ENCODE measurements at places on chromosomes 5 and 9.

DNA sequence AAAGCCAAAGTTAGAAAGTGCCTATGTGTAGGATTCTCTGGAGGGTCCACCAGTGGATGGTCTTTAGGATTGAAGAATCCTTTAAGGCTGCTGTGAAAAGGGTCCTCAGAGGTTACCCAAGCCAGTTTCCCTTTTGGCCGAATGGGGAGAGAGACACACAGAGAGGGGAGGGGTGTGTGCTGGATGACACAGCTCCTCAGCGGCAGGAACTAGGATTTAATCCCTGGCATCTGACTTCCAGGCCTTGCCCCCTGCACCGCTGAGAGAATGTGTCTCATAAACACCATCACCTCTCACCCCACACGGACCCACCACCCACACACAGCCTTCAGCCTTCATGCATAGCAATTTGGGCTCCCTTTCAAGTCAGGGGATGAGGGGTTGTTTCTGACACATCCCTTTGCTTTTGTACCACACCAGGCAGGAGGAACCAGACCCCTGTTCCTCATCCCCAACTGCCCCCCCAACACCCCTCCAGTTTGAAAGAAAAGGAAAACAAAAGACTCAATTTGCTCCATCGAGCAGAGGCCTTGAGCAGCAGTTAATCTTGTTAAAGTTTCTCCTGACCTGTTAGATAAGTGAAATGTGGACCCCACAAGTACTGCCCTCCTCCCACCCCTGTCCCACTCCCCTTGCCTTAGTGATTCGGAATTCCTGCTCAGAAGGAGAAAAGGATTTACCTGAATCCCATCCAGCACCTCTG lies 4.0 kb downstream of the PAPPA start:
- peak; percentile 65 for DNase-seq

- DNase-seq = no peak
These were observed 8.7 kb downstream of the APTX start for GRCh38 chr9:32992595-32993238.

- no peak for DNase-seq
These were observed 58.1 kb upstream of the CDKN2B start for GRCh38 chr9:22067196-22067595.

DNA sequence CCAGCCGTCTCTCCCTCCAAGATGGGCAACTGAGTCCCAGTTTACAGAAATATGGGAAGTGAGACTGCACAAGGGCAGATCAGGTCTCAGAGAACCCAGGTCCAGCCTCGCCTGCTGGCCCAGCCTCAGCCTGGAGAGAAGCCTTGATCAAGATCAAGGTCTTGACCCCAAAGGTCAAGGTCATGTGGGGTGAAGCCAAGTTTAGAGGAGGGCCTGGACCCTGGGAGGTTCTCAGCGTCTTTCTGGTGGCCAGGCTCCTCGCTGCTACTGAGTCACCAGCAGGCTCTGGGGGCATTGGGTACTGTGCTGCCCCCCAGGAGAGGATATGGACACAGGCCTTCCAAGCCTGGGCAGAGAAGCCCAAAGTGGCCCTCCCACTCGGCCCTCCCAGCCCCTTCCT lies 8.8 kb downstream of the IPPK start:
- no peak for DNase-seq

DNA sequence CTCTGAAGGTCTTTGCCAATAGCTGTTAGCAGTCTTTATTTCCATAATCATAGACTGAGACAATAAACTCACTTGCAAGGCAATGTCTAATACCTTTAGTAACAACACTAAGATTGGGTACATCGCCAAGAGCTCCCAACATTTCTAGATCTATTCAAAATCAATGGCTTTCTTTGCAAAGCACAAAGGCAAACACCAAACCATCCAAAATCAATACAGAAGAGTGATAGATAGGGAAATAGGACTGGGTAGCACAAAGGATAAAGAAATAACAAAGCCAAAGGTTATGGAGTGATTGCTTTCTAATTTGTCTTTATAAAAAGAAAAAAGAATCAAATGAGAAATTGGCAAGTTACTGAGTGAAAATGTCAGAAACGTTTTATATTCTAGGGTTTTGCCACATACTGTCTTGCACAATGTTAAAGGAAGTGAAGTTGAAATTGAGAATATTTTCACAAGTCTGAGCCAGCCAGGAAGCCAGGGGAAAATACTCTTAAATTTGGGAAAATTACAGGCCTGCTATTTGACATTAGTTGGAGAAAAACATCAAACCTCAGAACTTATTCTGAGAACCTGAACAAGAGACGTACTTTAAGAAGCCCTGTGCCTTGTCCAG lies 53.3 kb upstream of the LHFPL2 start:
- no peak for DNase-seq

DNA sequence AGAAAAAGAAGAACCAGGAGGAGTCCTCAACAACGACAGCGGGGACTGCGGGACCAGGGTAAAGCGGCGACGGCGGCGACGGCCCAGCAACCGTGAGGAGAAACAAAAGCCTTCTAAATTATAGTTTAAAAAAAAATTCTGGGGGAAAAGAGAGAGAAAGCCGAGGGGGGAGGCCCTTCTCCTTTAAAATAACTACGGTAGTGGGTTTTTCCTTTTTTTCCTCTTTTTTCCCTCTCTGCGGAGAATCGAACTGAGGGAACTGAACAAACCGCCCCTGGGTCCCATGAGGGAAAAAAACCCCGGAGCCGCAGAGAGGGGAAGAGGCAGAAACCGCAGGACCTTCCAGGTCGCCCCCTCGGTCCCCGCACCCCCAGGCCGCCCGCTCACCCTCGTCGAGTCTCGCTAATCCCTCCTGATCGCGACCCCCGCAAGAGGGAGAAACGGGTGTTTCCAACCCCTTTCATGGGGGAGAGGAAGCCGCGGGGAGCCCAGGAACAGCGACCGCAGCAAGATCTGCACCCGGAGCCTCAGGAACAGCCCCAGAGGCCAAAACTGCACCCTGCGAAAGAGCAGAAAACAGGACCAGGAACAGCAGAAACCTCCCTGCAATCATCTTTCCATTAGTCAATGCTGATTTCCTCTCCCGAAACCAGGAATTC lies 453 bp downstream of the CPEB4 start:
- peak; percentile 32 for DNase-seq

- no peak for DNase-seq
These were observed 60.9 kb downstream of the NNT start for GRCh38 chr5:43663916-43664315.

- no peak for DNase-seq
These were observed 48.8 kb downstream of the POC5 start for GRCh38 chr5:75668445-75668844.

Measured in AG20443 (cell line).